Stimulated activated CD8-positive, alpha-beta memory T cell treated with anti-CD3 and anti-CD28 coated beads, Interleukin-4, amount 100 ng/mL, for 4 hours (primary cell): ENCODE measurements at places on chromosomes 7 and 10.

DNA sequence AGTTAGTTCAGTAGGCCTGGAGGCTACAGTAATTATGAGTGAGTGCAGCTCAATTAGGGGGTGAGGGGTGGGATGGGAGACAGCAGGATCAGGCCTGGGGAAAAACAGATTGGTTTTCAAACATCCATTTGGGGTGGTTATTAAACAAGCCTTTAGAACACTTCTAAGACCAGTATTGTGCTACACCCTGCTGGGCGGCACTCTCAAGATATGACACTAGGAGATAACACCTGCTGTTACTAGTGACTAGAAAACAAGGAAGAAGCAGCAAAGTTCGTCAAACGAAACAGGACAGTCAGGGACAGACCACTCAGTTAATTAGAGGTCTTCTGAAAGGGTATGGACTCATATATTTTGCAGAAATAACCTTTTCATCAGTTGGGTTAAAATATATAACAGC, 353.6 kb downstream of the PTEN start:
- DNase-seq: no peak

- no peak for DNase-seq
Observed at GRCh38 chr10:43078986-43079273, 2.1 kb downstream of the RET start.

DNA sequence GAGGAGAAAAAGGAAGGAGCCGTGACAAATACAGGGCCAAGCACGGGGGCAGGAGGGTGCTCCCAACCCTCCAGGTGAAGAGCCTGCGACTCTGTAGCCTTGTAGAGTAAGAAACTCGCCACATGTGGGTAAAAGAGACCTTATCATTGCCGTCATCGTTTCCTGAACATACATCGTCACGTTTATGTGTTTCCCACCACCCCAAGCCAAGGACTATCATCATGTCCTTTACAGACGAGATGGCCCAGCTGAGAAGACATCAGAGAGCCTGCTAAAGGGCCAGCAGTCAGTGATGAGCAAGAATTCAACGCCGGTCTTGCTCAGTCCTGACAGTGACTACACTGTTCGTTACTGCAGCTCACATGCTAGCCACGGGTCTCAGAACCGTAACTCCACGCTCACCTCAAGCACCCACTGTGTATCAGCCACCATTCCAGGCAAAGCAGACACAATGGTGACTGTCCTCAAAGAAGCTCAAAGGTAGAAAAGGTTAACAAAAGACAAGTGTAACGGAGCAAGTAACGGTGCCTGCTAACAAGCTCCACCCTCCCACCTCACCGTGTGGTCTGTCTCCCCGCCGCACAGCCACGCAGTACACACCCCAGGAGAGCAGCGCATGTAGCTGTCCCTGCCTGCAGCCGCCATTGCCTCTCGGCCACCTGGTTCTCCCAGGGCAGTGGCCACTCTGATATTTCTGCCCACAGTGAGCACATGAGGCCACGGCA, 147.8 kb downstream of the MAD1L1 start:
- no peak for DNase-seq

GRCh38 chr10:117140525-117140902, 2.4 kb upstream of the VAX1 start:
- no peak for DNase-seq

DNA sequence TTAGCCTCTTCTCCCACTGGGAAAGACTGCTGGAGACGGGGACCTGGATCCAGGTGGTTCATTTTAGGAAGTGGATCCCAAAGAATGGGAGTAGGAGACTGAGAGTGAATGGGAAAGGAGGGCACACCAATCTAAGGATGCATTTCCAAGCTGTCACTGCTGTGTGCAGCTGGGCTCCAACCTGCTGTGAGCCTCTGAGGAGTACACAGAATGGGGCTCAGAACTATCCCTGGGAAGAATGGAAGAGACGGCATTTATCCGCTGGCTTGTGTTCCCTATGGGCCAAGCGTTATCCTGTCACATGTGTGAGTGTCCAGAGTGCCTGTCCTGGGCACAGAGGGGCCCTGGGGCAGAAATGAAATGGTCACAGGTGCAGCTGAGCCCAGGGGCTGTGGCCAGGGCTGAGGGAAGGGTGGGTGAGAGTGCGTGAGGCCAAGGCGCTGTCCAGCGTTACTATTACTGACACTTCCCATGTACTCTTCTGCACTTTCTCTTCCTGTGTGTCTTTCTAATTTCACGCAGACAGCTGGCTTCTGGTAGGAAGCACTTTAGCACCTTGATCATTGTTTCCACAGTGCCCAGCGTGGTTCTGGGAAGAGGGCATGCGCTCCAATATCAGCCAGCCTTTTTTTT, 35.4 kb upstream of the PODXL start:
- DNase-seq: no peak

DNA sequence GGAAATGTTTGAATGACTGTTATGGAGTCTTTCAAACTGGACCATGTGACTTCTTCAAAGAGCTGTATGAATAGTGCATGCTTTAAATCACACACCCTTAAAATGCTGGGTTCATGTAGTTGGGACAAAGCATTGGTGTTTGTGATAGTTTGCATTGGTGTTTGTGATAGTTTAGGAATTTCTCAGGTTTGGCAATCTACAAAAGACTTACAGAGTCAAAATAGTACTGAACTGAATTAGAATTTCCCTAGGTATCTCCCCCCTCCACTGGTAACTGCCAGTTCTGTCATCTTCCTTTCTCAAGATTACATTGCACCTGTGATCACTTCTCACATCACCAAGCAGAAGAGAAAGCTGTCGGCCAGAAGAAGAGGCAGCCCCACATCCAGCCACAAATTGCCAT, 261.1 kb downstream of the GATA3 start:
- no peak for DNase-seq

DNA sequence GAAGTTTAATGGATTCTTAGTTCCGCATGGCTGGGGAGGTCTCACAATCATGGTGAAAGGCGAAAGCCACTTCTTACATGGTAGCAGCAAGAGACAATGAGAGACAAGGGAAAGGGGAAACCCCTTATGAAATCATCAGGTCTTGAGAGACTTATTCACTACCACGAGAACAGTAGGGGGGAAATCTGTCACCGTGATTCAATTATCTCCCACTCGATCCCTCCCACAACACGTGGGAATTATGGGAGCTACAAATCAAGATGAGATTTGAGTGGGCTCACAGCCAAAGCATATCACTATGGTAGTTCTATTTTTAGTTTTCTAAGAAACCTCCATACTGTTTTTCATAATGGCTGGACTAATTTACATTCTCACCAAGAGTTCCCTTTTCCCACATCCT, 36.7 kb downstream of the SPAM1 start:
- no peak for DNase-seq

GRCh38 chr7:35185908-35186731, 67.8 kb downstream of the TBX20 start:
- DNase-seq: no peak

- DNase-seq: no peak
Observed at GRCh38 chr7:131182446-131183058, 145.1 kb upstream of the MKLN1 start.

- DNase-seq: no peak
Observed at GRCh38 chr10:113169853-113170460, 219.9 kb downstream of the TCF7L2 start.

DNA sequence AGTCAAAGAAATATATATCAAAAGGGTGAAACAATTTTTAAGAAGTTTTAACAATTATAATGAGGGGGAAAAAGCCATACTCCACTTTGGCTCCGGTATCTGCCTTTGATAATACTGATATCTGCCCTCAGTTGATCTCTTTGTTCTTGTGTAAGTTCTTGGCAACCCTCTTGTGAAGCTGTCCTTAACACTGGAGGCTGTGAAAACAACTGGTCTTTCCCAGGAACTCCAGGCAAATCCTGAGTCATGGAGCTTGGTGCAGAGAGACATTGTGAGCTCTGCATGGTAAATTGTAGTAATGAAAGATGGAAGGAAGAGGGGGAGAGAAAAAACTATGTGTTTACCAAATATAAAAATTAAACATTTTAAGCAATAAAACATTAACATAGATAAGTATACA, 11.9 kb upstream of the ERVW-1 start:
- no peak for DNase-seq

GRCh38 chr10:33661580-33662336, 327.3 kb upstream of the NRP1 start:
- no peak for DNase-seq

GRCh38 chr7:131371411-131371810, 43.7 kb downstream of the MKLN1 start:
- no peak for DNase-seq

DNA sequence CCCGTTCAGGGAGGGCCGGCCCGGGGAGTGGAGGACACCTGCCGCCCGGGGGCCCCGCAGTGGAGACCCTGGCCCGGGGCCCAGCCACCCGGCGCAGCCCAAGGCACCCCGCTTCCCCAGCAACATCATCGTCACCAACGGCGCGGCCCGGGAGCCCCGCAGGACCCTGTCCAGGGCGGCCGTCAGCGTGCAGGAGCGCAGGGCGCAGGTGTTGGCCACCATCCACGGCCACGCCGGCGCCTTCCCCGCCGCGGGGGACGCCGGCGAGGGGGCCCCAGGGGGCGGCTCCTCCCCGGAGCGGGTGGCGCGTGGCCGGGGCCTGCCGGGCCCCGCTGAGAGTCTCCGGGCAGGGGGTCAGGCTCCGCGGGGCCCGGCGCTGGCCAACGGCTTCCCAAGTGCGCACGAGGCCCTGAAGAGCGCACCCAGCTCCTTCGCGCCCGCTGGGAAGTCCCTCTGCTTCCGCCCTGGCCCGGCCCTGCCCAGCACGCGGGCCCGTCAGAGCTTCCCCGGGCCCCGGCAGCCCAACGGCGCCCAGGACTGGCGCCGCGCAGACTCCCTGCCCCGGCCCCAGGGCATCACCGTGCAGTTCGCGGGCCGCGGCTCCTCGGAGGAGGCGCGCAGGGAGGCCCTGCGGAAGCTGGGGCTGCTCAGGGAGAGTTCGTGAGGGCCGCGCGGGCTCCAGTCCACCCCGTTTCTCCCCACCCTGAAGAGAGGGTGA, 46.7 kb downstream of the PROSER2 start:
- no peak for DNase-seq

DNA sequence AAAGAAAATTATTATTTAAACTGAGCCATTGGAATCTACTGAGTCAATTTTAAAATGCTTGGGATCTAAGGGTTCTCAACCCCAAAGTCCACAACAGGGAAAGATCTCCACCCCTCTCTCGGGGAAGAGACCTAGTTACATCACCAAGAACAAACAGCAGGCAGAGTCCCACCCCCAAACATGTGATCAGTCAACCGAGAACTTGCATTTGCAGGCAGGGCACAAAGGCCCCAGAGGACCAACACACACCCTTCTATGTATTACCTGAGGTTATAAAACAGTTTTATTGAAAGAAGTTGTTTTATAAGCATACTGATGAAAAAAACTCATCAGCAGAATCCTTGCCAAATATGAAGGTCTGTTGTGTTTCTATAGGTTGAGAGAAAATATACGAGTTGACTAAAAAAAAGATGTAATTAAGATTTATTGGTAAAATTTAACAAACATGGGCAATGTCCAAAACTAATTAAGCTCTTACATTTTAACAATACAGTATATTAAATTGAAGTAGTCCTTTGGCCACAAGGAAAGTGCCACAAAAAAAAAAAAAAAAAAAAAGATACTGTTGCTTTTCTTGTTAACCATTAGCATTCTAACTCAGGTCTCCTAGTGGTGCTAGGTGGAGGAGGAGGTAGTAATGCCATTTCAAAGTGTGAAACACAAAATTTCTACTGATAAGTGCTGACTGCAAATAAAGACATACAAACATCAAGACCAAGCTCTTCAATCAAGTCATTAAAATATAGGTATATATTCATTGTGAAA, 975 bp upstream of the USP54 start:
- no peak for DNase-seq

- DNase-seq: no peak
Observed at GRCh38 chr10:94042001-94042833, 48.5 kb downstream of the PLCE1 start.

- DNase-seq: no peak
Observed at GRCh38 chr10:35386594-35387174, 50.4 kb downstream of the CCNY start.
